Myometrial cell (primary cell): ENCODE measurements at places on chromosomes 1 and 21. TPM values are rescaled to one million over a fixed set of nuclear protein-coding genes. Genes with fewer than 3 reads are reported as not detected.

Gene HOOK1
- 2.0 TPM in 1 of 2 replicates, not detected in the other for total RNA-seq

Gene RPS6KA1
- total RNA-seq: 15.2 and 25.1 TPM in 2 replicates

Gene HENMT1
- 6.9 and 7.6 TPM in 2 replicates for total RNA-seq

Gene OR6N1
- not detected in 2 replicates for total RNA-seq

Gene GBP4
- total RNA-seq: 0.58 and 1.4 TPM in 2 replicates

Gene RHD
- total RNA-seq: not detected in 2 replicates

Gene VWA1
- 12.2 and 13.3 TPM in 2 replicates for total RNA-seq

Gene LRRC53
- not detected in 2 replicates for total RNA-seq

Gene MIXL1
- not detected in 2 replicates for total RNA-seq

Gene AMIGO1
- total RNA-seq: 0.58 and 0.89 TPM in 2 replicates

Gene RORC
- not detected in 2 replicates for total RNA-seq

Gene TENT5C
- total RNA-seq: under 0.01 and 0.35 TPM in 2 replicates

Gene CD53
- not detected in 2 replicates for total RNA-seq

Gene DPT
- not detected in 2 replicates for total RNA-seq

Gene TMCC2
- 1.1 and 3.2 TPM in 2 replicates for total RNA-seq

Gene AGT
- 1.2 TPM in 1 of 2 replicates, not detected in the other for total RNA-seq

Gene ARHGAP29
- 58.5 and 81.3 TPM in 2 replicates for total RNA-seq

Gene MAP10
- 1.2 TPM in 2 replicates for total RNA-seq

Gene GIPC2
- total RNA-seq: 1.4 TPM in 2 replicates

Gene PFKFB2
- 1.2 TPM in 2 replicates for total RNA-seq

Gene CEPT1
- 23.6 and 27.1 TPM in 2 replicates for total RNA-seq

Gene CYP4A11
- not detected in 2 replicates for total RNA-seq

Gene TBX19
- 0.29 and 1.1 TPM in 2 replicates for total RNA-seq

Gene CD52
- 0.71 TPM in 1 of 2 replicates, not detected in the other for total RNA-seq
